AG04449 (cell line): ENCODE measurements at places on chromosomes 11 and 22.

DNA sequence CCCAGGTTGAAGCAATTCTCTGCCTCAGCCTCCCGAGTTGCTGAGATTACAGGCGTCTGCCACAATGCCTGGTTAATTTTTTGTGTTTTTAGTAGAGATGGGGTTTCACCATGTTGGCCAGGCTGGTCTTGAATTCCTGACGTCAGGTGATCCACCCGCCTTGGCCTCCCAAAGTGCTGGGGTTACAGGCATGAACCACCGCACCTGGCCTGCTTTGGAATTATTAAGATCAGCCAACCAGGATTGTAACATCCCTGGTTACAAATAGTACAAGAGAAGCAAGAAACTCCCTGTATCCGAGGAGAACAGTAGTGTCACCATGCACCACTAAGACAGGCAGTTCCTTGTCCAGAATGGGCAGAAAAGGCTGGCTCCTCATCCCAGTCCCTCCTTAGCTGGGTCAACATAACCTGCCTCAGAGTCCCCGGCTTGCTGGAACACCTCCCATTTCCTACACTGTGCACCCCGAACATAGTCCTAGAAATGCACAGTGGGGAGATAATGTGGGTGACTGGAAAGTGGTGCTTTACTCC lies 77.2 kb upstream of the INCENP start:
- no peak for DNase-seq

DNA sequence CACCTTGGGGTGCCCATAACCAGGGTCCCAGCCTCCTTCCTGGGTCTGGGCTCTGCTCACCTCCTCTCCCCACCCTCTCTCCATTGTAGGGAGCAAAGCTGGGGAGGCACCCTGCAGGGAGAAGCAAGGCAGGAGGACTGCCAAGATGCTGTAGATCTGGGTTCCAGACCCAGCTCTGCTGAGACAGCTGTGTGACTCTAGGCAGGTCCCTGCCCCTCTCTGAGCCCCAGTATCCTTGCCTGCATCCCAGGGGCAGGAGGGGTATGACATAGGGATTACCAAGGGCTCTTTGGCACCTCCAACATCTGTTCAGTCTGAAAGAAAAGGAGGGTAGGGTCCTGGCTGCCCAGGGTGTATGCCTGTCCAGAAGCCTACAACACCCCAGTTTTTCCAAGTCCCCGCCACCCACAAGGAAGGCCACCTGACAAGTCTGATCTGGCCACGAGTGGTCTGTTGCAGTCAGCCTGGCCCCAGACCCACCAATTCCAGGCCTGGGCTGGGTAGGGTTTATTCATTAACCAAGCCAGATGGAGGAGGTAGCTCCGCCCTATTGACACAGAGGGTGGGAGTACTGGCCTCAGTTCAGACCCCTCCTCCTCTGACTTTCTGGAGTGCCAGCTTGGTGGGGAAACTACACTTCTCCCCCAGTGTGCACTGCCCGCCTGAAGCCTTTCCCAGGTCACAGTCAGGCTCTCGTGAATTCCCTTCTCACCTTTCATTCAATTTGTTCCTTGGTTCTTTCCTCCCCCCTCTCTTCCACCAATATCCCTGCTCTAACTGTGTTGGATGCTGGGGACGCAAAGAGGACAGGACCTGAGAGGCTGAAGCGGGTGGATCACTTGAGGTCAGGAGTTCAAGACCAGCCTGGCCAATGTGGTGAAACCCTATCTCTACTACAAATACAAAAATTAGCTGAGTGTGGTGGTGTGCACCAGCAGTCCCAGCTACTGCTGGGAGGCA lies 15.0 kb downstream of the STARD10 start:
- no peak for DNase-seq

DNA sequence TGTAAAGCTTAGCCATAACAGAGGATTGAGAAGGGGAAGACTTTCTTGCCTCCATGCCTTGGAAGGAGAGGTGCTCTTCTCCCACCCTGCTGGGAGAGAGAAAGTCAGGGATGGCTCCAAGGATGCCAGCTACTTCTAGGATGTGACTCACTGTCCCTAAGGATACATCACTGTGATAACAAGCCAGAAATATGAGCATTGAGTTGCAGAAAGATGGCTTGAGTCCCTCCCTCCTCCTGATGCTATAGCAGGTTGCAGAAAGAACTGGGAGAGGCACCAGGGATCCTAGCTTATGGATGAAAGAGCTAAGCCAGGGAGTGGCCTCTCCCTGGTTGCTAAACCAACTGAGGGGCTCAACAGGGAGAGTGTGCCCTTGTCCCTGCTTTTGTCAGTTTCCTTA lies 27.8 kb upstream of the FJX1 start:
- no peak for DNase-seq

DNA sequence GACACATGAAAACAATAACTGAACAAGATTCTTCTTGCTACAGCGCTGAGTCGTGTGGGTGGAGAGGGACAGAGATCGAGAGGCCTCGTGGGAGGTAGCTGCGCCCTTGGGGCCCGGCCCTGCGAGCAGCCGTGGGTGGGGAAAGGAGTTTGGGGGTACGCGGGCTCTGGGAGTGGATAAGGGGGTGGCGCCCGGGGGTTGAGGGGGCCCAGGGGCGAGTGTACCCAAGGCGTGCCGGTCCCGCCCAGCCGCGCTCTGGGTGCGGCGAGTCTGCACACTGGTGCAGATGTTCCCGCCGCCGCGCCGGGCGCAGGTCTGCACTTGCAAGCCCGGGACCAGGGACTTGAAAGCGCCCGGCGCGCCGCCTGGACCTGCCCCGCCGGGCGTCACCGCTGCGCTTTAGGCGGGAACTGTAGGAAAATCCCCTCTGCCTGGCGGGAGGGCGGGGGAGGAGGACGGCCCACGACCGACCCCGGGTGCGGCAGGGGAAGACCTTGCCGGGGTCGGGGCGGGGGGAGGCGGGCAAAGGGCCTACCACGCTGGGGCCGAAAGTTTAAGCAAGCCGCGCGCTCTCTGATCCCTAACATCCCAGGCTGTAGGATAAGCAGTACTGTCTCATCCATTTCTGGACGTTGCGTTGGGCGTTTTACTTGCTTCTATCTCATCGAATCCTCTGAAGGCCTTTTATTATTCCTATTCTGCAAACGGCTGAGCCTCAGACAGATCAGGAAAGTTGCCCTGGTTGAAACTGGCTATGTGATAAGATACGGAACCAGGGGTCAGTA lies 1.4 kb upstream of the KREMEN1 start:
- DNase-seq: no peak

GRCh38 chr22:39722032-39722325 lies 151.4 kb downstream of the CACNA1I start:
- DNase-seq: no peak
